WTC11 (cell line): ENCODE measurements at places on chromosomes 6 and 20. TPM values are rescaled to one million over a fixed set of nuclear protein-coding genes. Genes with fewer than 3 reads are reported as not detected.

UNC5CL gene
- 3.3 to 4.5 TPM (median 3.6 TPM) in 3 replicates for total RNA-seq

GRCh38 chr6:16511723-16512489 is 249.4 kb downstream of the ATXN1 start:
- no peak for DNase-seq

DNA sequence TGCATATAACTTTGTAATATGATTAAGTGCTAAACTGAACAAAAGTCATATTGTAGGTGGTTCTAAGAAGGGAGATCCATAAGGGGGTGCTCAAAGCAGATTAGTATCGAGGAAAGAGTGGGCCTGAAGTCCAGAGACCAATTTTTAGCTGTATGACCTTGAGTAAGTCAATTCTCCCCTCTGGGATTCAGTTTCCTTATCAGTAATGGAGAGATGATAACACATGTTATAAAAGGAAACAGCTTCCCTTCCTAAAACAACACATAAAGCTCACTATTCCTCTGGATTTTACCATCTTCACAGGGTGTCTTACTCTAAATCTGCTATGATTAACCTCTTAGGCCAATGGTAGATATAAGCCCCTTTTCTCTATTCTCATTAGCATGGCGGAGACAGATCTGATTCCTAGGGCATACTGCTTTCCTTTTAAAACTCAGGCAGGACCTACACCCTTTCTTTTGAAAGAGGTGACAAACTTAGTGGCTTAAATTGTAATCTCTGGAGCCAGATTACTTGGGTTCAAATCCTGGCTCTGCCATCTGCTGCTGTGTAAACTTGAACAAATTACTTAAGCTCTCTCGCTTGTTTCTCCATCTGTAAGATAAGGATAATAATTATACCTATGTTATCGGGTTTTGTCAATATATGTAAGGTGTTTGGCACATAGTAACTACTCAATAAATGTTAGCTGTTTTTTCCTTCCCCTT is 39.5 kb downstream of the ACSS2 start:
- no peak for DNase-seq

MOXD1 gene
- 1.7 to 2.4 TPM (median 2.3 TPM) in 3 replicates for total RNA-seq

GRCh38 chr6:136517002-136517401 is 33.2 kb downstream of the MAP7 start:
- no peak for DNase-seq

DNA sequence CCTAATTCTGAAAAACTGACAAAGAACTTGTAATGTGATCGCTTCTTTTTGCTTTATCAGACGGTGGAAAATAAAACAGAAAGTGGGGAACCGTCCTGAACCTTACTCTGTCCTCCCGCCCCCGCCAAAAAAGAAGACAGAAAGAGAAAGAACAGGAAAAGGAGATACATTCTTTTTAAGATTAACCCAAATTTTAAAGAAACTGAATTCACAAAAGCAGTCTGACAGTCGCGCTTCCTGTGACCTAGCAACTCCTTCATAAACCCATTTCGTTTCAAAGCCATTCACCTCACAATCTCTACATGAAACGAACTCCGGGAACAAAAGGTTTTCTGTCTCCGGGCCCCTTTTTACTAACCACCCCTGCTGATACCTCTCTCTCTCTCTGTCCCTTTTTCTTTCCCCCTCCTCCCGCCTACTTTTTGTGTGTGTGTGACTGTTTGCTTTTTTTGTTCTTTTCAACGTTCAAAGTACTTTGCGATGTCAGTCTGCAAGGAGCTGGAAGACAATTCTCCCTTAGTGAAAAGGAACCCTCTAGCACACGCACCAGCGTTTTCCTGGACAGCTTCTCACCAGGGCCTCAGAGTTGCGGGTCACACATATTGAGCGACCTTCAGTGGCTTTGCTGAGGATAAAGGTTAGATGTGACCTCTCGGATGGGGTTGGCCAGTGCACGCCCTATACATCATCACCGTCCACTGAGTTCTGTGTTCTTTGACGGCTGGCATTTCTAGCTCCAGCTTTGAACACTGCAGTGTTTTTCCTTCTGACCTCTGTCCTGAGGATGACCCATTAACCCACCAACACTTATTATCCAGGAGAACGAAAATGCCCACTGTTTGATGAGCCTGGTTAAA is 530 bp upstream of the NEDD9 start:
- no peak for DNase-seq

DNA sequence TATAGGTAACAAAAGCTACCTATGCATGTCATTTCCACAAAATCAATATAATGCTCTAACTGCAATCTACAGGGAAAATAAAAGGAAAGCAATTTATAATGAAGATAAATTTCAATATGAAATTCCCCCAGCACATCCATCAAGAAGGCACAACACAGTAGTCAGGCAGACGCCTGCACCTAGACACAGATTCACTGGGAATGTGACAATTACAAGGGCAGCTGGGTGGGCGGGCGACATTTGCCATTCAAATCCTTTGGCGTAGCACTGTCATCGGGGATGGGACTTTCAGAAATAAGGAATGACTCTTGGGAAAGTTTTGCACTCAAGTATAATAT is 60.4 kb downstream of the SULF2 start:
- no peak for DNase-seq

- no peak for DNase-seq
These were observed 46.9 kb downstream of the MAP3K4 start for GRCh38 chr6:161038229-161039031.

ZC3H12D gene
- 0.13 to 0.21 TPM (median 0.14 TPM) in 3 replicates for total RNA-seq

DNA sequence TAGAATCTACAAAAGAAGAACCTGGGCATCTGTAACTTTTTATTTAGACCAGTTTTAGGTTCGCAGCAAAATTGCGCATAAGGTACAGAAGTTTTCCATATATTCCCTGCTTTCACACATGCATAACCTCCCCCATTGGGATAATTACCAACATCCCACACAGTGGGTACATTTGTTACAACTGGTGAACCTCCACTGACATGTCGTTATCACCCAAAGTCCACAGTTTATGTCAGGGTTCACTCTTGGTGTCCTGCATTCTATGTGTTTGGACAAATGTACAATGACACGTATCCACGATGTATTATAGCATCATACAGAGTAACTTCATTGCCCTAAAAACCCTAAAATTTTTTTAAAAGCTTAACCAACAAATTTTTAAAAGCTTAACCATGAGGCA is 109.7 kb downstream of the SMLR1 start:
- no peak for DNase-seq

BNIP5 gene
- total RNA-seq = 0.05 TPM in 1 of 3 replicates, not detected in the others

BPHL gene
- 29.7 to 45.5 TPM (median 43.2 TPM) in 3 replicates for total RNA-seq

DNA sequence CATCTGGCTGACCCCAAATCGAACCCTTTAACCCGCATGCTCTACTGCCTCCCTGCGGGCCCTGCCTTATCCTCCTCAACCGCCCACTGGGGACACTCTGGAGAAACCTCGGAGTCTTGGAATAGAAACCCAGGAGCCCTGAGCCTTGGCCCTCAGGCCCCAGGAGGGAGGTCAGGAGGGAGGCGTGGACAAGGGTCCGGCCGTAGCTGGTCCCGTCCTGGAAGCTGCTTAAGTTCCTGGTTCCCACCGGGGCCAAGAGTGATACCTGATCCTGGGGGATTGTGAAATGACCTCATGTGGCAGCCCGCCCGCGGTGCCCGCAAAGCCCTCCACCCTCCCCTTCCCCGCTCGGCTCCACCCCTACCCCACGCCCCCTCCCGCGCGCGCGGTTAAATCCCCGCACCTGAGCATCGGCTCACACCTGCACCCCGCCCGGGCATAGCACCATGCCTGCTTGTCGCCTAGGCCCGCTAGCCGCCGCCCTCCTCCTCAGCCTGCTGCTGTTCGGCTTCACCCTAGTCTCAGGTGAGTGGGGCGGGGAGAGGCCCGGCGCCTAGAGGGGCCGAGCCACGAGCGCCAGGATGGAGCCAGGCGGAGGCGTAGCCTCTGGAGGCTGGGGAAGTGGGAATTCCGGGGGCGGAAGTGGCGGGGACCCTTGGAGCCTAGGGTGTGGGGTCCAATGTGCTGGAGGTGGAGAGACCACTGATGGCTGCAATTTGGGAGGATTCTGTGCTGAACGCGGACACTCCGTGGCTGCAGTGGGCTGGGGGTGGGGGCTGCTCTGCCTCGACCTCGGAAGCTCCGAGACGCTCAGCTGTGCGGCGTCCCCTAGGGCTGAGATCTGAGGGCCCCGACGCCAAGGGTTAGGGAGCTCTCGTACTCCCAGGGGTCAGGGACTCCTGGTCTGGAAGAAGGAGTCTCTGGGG is at the start of gene WFDC2:
Gene WFDC2 (plus strand): TSS at position 418 of the 926 bp plus-strand sequence. CDS start 29 bp downstream, at position 447.
- DNase-seq = peak; percentile 68

POU3F2 gene
- 0.07 to 0.14 TPM (median 0.14 TPM) in 3 replicates for total RNA-seq

GRCh38 chr20:61997891-61998290 is 67.8 kb downstream of the TAF4 start:
- no peak for DNase-seq

ZNF341 gene
- 7.8 to 9.6 TPM (median 8.0 TPM) in 3 replicates for total RNA-seq

- no peak for DNase-seq
These were observed 282.0 kb downstream of the BCKDHB start for GRCh38 chr6:80388507-80388906.

DNA sequence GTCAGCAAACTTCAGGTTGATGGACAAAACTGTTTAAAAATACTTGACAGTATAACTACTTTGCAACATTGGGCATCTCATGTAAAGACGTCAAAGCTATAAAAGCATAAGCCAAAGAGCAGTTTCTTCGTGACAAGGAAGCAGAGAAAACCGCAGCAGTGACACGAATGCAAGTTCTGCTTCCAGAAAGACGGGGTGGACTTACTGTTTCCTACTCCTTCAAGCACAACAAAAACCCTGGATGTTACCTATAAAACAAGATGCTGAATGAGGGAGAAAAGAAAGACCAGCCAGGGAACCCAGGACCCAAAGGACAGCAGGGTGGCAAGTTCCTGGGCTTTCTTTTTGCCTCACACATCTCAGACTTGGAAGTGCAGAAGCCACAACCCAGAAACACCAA is 98.0 kb downstream of the DLL1 start:
- DNase-seq = no peak

SIRPD gene
- total RNA-seq = not detected in 3 replicates

TOX2 gene
- total RNA-seq = 1.9 to 3.4 TPM (median 2.4 TPM) in 3 replicates

POU5F1 gene
- total RNA-seq = 2,735 to 3,160 TPM (median 3,135 TPM) in 3 replicates

DNA sequence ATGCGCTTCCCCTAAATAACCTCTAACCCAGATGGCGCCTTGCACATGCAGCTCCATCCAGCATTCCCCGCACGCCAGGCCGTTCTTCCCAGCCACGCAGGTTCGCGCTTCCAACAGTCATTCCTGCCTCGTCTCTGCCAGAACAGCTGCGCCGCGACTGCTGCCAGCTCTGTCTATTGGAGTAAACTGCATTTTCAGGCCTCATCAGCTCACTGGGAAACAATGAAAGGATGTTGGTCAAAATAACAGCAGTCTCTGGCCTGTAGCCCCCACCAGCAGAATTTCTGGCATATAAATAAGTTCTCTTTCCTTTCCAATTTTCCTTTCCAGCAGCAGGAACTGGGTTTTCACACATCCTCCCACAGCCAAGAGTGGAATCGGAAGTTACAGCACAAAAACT is 14.6 kb downstream of the NRSN1 start:
- DNase-seq = no peak

DNA sequence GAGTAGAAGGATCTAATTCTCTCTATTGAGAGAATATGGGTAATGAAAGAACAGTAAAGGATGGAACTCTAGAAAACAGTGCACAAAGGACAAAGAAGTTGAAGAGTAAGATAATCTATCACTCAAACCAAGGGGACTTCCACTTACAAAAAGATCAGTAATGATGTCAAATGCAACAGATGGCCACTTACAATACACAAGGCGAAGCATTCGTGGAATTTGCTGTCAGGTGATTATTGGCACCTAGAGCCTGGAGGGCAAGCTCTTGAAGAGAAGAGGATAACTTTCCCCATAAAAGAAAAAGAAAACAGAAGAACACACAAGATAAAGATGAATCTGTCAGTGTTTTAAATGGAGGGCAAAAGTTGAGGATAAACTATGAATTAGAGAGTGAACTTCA is 256.0 kb upstream of the TCF21 start:
- DNase-seq = no peak

GPR63 gene
- 7.4 to 7.8 TPM (median 7.8 TPM) in 3 replicates for total RNA-seq

IL20RA gene
- total RNA-seq = 0.78 to 1.3 TPM (median 1.2 TPM) in 3 replicates
